ENCODE measurements at places on chromosomes 1 and 21.
A peak's percentile ranks its signal among the peaks of the same experiment; 100 is the strongest.

GRCh38 chr1:220776720-220777326 lies 9.9 kb upstream of the MTARC1 start:
- peak; percentile 64 for DNase-seq

- no peak for DNase-seq
These were observed 11.9 kb downstream of the KLHL12 start for GRCh38 chr1:202915146-202915545.

- DNase-seq, result peak; percentile 99
These were observed 5.5 kb downstream of the MFSD2A start for GRCh38 chr1:39960431-39960958.

- DNase-seq, result no peak
These were observed 12.8 kb downstream of the TRAPPC10 start for GRCh38 chr21:44024887-44025353.

All from NCI-H1105 treated with DMSO at 0.1 percent for 48 hours (cell line).